HCT116 (cell line): ENCODE measurements at places on chromosomes 11 and 22.

- no peak for DNase-seq
Observed at GRCh38 chr11:34086554-34087283, 18.7 kb upstream of the NAT10 start.

- no peak for DNase-seq
Observed at GRCh38 chr11:79150966-79151365, 289.9 kb downstream of the TENM4 start.

GRCh38 chr11:14669499-14669898 is 25.9 kb downstream of the PDE3B start:
- DNase-seq = no peak

DNA sequence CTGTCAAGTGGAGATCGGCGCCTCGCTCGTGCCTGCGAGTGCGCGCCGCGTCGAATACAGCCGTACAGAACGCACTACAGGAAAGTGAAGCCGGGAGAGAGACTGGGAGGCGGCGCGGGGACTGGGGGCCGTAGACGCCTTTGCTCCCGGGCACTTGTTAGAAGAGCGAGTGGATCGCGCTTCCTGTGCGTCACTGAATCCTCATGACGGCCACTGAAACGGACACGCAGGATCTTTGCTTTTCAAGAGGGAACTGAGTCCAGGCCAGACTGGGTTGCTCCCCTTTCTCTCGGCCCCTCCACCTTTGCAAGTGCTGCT is 314 bp downstream of the RIC8A start:
- no peak for DNase-seq
